ENCODE measurements at places on chromosomes 6 and 20.

- no peak for DNase-seq
Observed at GRCh38 chr6:21208081-21208795, 385.3 kb upstream of the SOX4 start.

DNA sequence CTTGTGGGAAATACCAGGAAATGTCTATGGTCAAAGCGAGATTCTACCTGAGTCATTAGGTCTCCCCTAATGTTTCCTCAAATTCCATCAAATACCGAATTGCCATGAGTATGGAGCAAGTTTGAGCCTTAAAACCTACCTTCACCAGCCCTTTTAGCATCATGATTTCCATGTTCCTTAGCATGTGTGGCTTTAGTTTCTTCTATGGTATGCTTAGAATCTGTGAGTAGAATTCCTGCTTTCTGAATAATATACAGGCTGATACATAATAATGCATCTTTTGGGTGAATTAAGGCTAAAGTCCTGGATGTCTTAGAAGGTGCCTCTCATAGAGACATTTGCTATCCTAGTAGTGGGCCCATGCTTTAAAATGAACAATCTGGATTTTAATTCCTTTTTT lies 32.0 kb downstream of the TSPYL4 start:
- DNase-seq: no peak

- DNase-seq: no peak
Observed at GRCh38 chr6:2158596-2159271, 86.7 kb downstream of the GMDS start.

DNA sequence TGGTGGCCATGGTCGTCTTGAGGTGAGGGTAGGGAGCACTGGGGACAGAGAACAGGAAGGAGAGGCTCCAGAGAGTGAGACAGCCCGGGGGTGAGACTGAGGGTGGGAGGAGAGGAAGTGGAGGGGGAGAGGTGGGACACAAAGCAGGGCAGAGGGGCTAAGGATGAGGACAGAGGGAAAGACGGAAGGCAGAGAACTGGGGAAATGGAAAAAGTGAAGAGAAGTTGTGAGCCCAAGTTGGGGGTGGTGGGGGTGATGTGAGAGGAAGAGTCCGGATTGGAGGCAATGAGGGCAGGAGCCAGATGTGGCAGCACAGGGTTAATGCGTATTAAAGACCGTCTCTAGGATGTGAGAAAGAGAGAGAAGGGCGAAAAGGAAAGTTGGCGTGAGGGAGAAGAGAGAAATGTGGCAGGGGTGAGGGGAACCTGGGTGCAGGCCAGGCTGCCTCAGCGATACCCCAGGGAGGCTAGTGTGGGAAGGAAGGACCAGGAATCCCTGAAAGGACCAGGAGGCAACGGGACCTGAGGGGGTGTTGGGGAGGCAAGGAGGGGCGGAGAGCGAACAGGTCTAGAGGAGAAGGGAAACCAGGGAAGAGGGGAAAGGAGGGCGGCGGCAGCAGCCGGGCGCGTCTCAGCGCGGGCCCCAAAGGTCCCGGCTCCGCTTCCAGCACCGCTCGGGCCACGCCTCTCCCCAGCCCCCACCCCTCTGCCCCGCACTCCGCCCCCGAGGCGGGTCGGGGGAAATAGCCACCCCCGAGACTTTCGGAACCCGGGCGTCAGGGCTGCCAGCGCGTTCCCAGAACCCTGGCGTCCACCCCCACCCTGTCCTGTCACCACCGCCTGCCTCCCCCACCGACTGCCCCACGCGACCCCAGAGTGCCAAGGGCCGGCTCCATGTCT lies at the start of gene PPP1R18:
TSS of gene PPP1R18 (minus strand) at position 637 of the 899 bp plus-strand sequence. CDS start at position 10, 627 bp downstream.
- peak; percentile 87 for DNase-seq

- DNase-seq: peak; percentile 70
Observed at GRCh38 chr6:73519926-73520687, 725 bp downstream of the EEF1A1 start.
